ACHN (cell line): ENCODE measurements at places on chromosomes 3 and 15.

- DNase-seq: no peak
Measured at GRCh38 chr3:80771085-80771484, 990.4 kb downstream of the GBE1 start.

DNA sequence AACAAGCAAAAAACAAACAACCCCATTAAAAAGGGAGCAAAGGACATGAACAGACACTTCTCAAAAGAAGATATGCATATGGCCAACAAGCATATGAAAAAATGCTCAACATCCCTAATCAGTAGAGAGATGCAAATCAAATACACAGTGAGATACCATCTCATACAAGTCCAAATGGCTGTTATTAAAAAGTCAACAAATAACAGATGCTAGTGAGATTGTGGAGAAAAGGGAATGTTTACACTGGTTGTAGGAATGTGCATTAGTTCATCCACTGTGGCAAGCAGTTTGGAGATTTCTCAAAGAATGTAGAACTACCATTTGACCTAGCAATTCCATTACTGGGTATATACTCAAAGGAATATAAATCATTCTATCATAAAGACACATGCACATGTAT lies 44.5 kb downstream of the RIOX2 start:
- no peak for DNase-seq

GRCh38 chr3:194281766-194282165 lies 69.4 kb downstream of the CPN2 start:
- no peak for DNase-seq

DNA sequence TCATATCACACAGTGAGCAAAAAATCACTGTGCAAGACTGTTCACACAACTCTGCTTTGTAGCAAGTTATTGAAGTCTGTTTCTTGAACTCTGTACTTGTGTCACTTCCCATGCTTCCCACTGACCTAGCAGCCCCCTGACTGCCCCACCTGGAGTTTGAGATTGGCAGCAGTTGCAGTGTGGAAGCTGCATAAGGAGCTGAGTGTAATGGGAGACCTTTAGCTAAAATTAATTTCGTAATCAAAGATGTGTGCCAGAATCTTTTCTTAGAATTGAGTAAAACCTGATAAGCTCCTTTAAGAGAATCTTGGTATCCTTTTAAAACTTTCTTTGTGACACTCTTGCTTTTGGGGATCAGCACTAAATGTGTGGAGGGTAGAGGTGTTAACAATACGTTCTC lies 42.8 kb downstream of the NKIRAS1 start:
- DNase-seq: no peak

GRCh38 chr3:42537350-42537749 lies 34.9 kb downstream of the VIPR1 start:
- no peak for DNase-seq

- DNase-seq: no peak
Measured at GRCh38 chr3:35666888-35667287, 27.6 kb downstream of the ARPP21 start.

DNA sequence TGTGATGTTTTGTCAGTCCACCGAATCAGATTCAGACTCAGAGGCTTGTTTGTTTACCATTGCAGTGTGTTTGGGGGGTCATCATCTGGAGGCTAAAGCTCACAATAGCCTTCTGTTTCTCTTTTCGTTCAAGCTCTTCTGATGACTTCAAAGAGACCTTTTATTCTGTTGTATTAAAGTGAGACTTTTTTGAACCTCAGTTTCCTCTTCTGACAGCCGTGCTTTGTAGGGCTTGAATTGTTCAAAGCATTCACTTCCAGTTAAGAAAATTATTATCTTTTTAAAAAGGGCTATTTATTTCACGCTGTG lies 1.3 kb downstream of the PXK start:
- DNase-seq: no peak

DNA sequence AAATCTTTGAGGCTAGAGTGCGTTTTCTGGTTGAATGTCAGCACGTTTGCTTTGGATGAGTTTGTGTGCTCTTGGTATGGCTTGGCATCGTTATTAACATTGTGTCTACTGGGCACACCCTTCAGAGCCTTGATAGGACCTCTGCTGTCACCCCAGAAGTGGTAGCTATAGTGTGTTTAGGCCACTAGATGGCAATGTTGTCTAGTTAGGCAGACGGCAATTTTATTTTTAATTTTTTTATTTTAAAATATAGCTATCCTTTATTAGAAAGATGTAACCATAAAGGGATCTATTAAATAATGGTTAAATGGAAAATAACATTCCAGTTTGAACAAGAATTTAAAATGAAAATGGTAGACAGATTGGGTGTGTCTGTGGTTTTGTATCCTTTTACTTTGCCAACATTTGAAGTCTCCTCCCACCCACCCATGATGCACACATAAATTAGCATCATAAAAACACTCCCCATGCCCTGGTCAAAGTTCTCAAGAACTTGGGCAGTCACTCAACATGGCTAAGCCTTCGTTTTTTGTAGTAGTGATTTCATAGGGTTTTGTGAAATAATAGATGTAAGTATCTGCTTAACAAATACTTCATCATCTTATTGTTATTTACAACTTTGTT lies 200.7 kb downstream of the KCNH8 start:
- peak; percentile 39 for DNase-seq

GRCh38 chr15:64019764-64020163 lies 26.5 kb downstream of the DAPK2 start:
- no peak for DNase-seq

- no peak for DNase-seq
Measured at GRCh38 chr15:38070778-38071177, 136.3 kb downstream of the TMCO5A start.

DNA sequence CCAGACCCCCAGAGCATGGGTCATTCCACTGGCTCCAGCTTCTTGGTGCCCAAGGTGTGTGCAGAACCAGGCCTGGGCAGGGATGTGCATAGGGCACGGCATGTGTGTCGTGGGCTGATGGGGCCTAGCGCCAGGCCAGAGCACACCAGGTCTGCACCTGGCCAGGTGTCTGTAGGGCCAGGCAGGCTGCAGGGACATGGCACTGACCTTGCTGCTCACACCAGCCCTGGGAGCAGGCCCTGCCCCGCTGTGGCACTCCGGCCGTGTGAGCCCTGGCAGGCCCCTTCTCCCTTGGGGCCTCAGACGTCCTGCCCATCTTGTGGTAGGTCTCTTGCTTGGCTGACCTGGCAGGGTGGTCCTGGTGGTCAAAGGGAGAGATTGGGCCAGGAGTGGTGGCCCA lies 84.3 kb upstream of the RPL32 start:
- DNase-seq: no peak

- peak; percentile 58 for DNase-seq
Measured at GRCh38 chr15:67884514-67885174, 44.8 kb upstream of the RNU6-1 start.

- DNase-seq: no peak
Measured at GRCh38 chr3:168820810-168821415, 725.2 kb upstream of the GOLIM4 start.
